ENCODE measurements at places on chromosomes 16 and 17. TPM values are rescaled to one million over a fixed set of nuclear protein-coding genes. Genes with fewer than 3 reads are reported as not detected.

The DNASE1L2 gene
- 0.29 TPM for total RNA-seq

The SDR42E2 gene
- total RNA-seq, result not detected

The KIF2B gene
- total RNA-seq, result not detected

The TP53TG3F gene
- not detected for total RNA-seq

The MGAT5B gene
- 0.15 TPM for total RNA-seq

The MED1 gene
- total RNA-seq, result 27.2 TPM

The MILR1 gene
- total RNA-seq, result 5.0 TPM

The CCDC47 gene
- 139 TPM for total RNA-seq

The PLXDC1 gene
- total RNA-seq, result 7.6 TPM
